ENCODE measurements at places on chromosomes 7 and 10.
A peak's percentile ranks its signal among the peaks of the same experiment; 100 is the strongest.

- no peak for DNase-seq
Measured at GRCh38 chr10:84188815-84189214, 5.5 kb upstream of the CDHR1 start.

DNA sequence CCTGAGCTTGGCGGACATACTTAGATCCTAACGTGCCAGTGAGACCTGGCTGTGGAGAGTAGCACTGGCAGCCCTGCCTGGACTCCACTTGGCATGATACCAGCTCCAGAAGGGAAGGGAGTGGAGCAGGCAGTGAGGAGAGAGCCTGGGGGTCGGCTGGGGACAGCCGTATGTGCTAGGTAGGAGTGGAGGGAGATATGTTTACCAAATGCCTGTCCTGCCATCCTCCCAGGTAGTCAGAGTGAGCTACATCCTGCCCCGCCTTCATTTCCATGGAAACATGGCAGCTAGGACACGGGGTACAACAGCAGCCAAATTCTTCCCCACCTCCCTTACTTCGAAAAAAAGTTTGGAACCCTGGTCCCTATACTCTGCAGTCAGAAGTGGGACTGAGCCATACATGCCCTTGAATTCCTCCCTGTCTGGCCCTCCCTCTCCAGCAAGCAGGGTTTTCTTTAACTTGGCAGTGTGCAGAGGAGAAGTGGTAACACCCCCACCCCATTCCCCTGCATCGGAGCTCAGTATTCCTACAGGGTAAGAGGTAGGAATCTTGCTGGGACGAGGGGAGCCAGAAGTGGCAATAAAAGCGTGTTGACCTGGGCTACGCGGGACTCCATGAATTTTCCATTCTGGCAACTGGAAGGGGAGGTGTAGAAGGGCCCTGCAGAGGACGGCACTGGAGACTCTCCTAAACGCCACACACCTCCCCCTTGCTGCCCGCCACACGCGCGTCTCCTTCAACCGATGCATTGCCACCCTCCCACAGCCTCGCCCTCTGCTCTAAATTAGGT, 20.0 kb upstream of the SMO start:
- no peak for DNase-seq

- DNase-seq: no peak
Measured at GRCh38 chr10:3741688-3742461, 43.1 kb downstream of the KLF6 start.

- no peak for DNase-seq
Measured at GRCh38 chr7:142134909-142135308, 23.4 kb downstream of the MGAM2 start.

GRCh38 chr10:101066146-101066895, 4.5 kb downstream of the KAZALD1 start:
- peak; percentile 78 for DNase-seq

DNA sequence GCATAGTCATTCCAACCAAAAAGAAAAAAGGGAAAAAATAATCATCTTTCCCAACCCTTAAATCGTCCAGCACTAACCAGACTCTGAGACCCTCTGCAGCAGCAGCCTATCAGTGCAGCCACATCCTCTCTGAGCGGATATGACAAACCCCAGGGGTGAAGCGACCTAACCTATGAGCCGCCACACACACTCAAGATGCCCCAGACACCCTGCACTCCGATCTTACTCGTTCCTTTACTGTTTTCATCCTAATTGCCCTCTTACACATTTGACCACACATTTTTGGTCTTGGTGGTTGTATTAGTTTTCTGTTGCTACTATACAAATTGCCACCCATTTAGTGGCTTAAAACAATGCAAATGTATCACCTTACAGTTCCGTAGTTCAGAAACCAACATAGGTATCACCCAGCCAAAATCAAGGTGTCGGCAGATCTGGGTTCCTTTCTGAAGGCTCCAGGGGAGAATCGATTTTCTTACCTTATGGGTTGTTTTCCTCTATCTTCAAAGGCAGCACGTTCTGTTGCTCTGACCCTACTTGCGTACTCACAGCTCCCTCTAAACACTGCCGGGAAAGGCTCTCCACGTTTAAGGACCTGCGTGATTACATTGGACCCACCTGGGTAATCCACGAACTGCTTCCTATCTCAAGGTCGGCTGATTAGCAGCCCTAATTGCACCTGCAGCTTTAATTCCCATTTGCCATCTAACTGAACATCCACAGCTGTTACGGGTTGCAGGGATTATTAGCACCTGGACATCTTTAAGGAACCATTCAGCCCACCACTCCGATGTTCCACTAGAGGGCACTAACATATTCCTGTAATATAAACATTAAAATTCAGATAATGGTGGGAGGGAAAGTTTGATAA, 37.3 kb upstream of the PRSS1 start:
- peak; percentile 24 for DNase-seq

DNA sequence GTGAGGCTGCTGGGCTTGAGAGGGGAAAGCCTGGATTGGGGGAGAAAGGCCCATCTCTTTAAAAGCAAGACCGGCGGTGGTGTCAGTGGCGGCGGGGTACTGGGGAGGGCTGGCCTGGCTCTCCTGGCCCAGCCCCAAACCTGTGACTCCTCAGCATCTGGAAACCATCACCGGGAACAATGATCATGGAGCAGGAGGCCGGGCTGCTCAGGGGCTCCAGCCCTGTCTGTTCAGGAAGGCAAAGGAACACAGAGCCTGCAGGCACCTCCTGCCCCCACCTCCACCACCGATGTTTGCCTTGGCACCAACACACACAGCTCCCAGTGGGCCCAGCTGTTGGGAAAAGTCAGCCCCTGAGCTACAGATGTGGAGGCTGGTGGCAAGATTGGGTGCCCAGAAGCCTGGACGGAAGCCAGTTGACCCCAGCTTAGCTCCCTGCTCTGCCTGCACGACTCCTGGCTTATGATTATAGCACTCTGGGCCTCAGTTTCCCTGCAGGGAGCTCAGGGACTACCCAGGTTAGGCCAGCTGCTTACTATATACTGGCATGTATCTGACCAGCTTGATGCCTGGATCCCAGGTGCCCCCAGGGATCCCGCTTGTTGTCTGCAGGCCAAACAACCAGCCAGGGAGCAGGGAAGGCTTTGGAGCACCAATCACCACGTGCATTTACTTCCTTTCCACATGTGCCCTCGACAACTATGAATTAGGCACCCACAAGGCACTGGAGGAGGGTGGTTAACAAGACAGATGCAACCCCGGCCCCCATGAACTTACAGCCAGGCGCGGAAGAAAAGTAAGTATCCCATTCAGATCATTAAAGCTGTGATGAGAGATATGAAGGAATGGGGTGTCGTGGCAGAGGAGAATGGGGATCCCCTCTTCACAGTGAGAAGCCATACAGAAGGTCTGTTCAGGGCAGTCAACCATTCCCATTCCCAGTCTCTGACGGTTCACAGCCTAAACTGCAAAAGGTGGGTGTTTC, 37.3 kb downstream of the ZCCHC24 start:
- no peak for DNase-seq

- peak; percentile 99 for DNase-seq
Measured at GRCh38 chr7:1412322-1413261, 46.7 kb downstream of the MICALL2 start.

GRCh38 chr7:121530227-121531174, 134.4 kb upstream of the FAM3C start:
- peak; percentile 65 for DNase-seq

DNA sequence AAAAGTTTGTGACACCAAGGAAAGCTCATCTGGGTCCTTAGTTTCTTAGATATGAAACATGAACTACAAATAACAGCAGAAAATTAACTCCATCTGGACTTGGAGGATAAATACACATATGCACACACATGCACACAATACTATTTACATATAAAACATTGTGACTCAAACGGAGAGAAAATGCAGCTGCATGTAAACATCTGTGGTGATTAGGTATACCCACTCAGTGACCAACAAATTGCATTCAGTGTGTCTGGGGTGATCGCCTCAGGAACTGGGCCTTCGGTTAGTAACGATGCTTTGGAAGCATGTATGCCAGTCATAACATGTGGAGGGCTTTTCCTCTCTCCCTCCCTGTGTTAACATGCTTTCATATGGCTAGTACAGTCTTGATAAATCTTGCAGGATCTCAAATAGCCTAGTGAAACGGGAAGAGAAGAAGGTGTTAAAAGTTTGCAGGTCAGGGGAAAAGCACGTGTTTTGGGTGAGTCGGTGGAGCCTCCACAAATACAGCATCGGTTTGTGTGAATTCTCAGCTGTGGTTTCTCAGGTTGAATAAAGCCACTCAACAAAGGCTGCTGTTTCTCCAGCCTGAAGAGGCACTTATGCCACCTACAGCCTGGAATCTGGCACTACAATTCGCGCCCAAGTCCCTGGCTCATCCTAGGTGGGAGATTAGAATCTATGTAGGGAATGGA, 8.7 kb upstream of the GLRX3 start:
- DNase-seq: peak; percentile 84

DNA sequence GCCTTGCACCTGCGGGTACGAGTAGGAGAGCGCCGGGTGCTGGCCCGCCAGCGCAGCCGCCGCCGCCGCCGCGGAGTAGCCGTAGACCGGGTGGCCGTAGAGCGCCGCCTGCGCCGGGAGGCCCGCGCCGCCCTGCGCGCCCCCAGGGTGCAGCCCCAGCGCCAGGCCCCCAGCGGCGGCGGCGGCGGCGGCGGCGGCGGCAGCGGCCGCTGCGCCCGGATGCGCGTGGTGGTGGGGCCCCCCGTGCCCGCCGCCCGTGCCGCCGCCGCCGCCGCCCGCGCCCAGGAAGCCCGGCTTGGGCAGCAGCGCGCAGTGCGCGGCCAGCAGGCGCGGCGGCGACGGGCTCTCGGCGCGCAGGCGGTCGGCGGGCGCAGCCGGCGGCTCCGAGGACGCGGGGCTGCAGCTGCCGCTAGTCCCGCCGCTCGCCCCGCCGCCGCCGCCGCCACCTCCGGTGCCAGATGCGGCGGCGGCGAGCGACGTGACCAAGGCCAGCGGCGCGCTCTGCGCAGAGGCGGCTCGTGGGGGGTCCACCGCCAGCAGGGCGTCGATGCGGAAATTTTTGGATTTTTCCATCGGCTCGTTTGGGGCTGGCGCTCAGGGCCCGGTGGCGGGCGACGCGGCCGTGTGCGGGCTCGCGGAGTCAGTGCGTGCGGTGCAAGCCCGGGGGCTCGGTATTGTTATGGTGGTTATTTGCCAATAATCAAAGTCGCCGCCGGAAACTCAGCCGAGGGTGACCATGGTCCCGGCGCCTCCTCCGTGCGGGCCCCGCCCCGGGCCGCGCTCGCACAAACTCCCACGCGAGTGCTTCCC, 480 bp downstream of the MNX1 start:
- peak; percentile 66 for DNase-seq

- DNase-seq: no peak
Measured at GRCh38 chr10:130990486-130990885, 321.0 kb downstream of the TCERG1L start.

DNA sequence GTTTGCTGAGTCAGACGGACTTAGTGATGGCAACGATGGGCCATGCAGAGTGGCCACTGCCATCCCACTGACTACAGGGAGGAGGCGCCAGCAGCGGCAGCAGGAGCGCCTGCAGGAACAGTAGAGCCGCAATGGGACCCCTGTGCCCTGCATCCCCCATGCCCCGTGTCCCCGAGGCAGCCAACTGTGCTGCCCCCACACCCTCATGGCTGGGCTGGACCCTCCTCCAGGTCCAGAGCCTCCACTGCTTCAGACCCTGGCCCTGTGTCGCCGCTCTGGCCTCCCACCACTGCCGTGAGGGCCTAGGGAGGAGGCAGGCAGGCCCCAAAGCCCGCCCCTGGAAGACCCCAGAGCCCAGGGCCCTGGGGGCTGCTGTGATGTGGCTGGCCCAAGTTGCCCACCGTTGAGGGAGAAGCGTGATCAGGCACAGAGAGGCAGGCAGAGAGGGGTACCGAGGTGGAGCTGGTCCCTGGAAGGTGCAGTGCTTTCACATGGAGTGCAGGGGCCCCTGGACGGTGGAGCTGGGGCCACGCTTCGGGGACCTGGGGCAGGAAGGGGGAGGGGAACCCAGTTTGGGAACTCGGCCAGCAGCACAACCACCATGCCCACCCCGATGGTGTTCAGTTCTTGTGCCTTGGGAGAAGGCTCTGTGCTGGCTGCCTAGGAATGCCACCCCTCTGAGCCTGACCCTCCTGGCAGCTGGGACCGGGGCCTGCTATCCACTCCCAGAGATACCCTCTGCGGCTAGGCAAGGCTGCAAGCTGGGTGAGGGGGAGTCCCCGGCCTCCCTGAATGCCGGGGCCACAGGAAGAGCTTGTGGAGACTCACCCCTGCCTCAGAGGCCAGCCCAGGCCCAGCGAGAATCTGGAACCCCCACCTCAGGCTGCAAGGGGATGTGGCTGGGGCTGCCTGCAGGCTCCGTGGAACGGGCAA, 32.6 kb downstream of the DKK1 start:
- no peak for DNase-seq

- no peak for DNase-seq
Measured at GRCh38 chr10:96840841-96841518, 8.9 kb downstream of the LCOR start.

- DNase-seq: no peak
Measured at GRCh38 chr10:46992803-46993561, 81.8 kb downstream of the PTPN20 start.

- DNase-seq: no peak
Measured at GRCh38 chr7:82393840-82394220, 49.7 kb downstream of the CACNA2D1 start.

- peak; percentile 28 for DNase-seq
Measured at GRCh38 chr10:122567056-122567660, 6.6 kb downstream of the DMBT1 start.

DNA sequence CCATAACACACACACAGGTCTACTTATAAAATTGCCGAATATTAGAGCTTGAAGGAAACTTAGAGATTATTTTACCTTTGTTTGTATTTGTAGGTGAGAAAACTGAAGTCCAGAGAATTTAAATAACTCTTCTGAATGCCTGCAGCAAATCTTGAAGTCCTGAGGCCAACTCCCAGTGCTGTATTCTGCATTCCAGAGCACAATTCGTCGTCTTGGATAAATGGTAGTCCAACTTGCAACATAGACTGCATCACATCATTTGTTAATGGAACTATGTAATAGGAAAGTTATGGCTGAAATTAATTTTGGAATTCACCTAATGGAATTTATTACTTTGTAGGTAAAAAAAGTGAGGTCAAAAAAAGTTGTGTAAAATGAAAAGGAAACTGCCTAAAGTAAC, 37.3 kb upstream of the SEMA3D start:
- no peak for DNase-seq

- no peak for DNase-seq
Measured at GRCh38 chr7:36205803-36206202, 52.7 kb downstream of the EEPD1 start.

DNA sequence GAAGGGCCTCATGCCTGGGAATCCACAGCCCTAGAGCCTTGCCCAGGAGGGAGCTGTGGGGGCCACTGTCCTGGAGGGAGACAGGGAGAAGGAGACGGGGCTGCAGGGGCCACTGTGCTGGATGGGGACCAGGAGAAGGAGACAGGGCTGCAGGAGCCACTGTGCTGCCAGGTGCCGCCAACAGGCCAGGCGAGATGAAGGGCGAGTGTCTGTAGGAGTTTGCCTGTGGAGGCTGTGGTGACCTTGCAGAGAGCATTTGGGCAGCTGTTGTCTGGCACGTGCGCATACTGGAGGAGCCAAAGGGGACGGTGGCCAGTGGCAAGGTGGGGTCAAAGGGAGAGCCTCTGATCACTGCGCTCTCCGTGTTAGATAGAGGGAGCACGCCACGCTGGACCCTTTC, 79.2 kb downstream of the NKX6-2 start:
- DNase-seq: no peak

- no peak for DNase-seq
Measured at GRCh38 chr7:152872745-152873118, 113.2 kb downstream of the ACTR3B start.
